ENCODE measurements at places on chromosomes 4 and X.

DNA sequence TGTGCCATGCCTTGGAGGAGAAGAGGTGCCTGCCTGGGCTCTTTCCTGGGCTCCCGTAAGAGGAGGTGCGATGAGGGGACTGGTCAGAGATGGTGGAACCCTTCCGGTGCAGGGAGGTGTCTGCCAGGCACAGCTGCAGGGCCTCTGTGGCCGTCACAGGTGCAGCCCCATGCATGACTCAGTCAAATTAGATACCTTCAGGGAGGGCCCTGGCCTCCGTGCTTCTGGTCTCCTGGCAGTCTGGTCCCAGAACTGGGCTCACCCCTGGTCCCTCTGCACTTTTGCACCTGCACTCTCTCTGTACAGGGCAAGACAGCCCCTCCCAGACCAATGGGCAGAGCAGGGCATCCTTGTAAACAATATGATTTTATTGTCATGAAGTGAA lies 49.9 kb upstream of the LRPAP1 start:
- no peak for DNase-seq

GRCh38 chr4:9970399-9971011 lies 50.8 kb downstream of the SLC2A9 start:
- no peak for DNase-seq

DNA sequence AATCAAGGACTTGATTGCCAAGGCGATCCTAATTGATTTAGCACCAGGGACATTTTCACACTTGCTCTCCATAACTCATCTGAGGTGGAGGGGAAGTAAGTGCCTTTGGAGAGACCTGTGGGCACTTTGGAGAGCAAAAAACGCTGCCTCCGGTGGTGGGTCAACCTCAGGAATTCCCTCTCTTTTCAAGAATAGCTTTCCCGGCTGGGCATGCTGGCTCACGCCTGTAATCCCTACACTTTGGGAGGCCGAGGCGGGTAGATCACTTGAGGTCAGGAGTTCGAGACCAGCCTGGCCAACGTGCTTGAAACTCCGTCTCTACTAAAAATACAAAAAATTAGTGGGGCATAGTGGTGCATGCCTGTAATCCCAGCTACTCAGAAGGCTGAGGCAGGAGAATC lies 49.2 kb downstream of the PRPS1 start:
- DNase-seq, result peak; percentile 38

- DNase-seq, result no peak
These were observed 101.2 kb downstream of the FRMPD4 start for GRCh38 chrX:12239356-12240082.

DNA sequence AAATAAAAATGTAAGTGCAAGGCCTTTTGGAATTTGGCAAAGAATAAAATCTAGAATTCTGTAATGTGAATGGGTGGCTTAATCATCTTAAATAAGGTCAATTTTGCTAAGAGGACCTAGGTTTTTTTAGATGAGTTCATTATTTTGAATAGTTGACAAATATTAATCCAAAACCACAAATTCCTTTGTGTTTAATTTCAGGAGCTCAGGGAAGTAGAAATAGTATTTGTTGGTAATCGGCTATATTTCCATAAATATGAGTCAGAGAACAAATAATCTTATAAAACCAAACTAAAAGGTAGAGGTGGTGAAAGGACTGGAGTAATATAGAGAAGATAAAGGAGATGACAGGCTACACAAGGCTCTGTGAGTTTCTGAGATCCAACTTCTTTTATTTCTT lies 190.4 kb upstream of the TLL1 start:
- no peak for DNase-seq

GRCh38 chrX:39903937-39904336 lies 193.8 kb downstream of the BCOR start:
- peak; percentile 28 for DNase-seq

- DNase-seq, result peak; percentile 54
These were observed 53.1 kb downstream of the ARHGEF38 start for GRCh38 chr4:105605493-105605892.

DNA sequence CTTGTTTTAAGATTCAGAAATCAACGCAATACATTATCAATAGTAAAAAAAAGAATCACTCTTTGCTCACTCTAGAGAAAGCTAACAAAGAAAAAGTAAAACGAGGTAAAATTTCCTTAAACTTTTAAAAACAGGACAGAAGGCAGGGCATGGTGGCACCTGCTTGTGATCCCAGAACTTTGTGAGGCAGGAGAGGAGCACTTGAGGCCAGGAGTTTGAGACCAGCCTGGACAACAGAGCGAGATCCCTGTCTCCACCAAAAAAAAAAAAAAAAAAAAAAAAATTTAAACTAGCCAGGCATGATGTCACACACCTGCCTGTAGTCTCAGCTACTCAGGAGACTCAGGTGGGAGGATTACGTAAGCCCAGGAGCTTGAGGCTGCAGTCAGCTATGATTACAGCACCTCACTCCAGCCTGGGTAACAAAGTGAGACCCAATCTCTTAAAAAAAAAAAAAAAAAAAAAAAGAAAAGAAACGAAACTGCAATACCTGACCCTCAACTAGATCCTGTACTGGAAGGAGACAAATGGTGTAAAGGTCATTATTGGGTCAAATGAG lies 3.5 kb downstream of the CCNI start:
- no peak for DNase-seq

DNA sequence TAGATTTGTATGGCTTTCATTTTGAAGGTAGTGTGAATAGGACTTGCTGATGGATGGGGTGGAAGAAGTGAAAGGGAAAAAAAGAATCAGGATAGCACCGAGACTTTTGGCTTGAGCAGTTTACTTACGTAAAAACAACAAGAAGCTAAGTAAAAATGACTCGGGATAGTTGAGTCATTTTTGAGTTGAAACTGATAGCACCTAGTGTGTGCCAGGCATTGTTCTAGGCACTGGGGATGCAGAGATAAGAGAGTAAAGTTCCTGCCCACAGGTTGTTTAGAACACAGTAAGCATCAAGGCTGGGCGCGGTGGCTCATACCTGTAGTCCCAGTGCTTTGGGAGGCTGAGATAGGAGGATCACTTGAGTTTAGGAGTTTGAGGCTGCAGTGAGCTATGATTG lies 34.7 kb downstream of the ADD1 start:
- peak; percentile 59 for DNase-seq

DNA sequence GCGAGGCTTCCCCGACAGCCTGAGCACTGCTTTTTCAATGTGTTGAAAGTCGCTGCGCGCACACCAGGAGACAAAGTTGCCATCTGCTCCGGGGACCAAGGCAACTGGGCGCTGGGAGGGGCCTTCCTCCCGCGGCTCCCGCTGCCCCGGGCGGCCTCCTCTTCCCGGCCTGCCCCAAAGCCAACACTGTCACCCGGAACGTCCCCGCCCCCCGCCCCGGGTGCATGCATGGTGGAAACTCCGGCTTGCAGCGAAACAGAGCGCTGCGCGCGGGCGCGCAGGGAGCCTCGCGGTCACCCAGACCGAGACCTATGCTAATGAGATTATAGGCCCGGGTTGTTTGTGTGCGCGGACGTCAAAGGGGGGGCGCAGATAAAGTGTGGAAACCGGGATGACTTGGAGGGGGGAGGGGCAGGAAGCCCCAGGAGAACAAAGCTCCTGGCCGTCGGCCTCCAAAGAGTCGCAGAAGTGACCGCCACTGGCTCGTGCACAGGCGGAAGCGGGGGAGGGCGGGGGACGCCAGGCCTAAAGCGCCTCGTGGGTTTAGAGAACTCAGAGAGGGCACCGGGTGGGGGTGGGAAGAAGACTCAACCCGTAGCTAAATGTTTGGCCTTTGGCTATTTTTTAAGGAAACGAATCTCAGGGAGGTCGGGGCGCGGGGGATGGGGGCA lies 88.8 kb downstream of the BCOR start:
- DNase-seq, result peak; percentile 9

All from fibroblast of pulmonary artery (primary cell).